Right kidney (tissue), 9 donors: ENCODE measurements at places on chromosomes 11 and 22.

DNA sequence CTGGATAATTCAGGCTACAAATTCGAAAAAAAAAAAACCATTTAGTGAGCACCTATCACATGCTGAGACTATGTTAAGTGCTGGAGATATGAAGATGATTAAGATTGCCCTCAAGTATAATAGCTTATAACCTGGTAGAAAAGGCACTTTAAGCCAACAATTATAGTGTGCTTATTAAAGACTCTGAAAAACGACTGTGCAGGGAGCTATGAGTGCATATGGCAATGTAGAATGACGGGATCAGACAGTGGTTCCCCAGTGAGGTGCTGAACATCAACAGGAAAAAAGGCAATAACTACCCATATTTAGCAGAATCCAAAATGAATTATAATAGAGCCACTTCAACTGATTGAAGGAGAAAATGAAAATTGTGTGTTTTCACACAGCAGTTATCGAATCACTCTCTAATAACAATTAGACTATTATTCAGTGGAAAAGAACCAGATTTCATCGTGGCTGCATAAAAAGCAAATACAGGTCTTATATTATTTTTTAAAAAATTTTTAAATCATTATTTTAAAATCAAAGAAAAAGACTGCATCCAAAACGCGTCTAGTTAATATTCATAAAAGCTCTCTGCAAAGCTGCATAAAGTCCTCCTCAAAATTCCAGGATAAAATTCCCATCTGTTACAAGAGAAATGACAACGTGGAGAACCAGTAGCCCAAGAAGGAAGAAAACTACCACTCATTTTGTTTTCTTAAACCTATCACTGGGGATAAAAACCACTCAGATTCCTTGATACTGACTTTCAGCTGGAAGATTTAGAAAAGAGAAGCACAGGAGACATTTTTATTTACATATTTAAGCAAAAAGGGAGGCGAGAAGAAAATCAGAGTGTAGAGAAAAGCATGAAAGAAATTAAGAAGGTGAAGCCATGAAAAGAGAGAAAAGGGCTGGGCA is 1.1 kb downstream of the MTMR2 start:
- no peak for DNase-seq

DNA sequence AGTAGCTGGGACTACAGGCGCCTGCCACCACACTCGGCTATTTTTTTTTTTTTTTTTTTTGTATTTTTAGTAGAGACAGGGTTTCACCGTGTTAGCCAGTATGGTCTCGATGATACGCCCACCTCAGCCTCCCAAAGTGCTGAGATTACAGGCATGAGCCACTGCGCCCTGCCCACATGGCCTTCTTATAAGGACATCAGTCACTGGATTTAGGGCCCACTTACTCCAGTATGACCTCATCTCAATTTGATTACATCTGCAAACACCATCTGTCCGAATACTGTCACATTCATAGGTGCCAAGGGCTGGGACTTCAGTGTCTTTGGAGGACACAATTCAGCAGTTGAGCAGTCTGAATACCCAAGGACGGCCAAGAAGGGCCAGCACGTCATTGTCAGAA is 8.2 kb upstream of the PRR5 start:
- no peak for DNase-seq

- DNase-seq = no peak
These were observed 125.1 kb upstream of the E2F8 start for GRCh38 chr11:19365743-19366410.

GRCh38 chr11:124638500-124638899 is 15.8 kb downstream of the TBRG1 start:
- DNase-seq = no peak

GRCh38 chr22:45317551-45318167 is 7.9 kb downstream of the FAM118A start:
- no peak for DNase-seq

GRCh38 chr11:45187375-45187774 is 40.9 kb downstream of the PRDM11 start:
- DNase-seq = no peak
